ENCODE measurements at places on chromosomes 4 and X.

DNA sequence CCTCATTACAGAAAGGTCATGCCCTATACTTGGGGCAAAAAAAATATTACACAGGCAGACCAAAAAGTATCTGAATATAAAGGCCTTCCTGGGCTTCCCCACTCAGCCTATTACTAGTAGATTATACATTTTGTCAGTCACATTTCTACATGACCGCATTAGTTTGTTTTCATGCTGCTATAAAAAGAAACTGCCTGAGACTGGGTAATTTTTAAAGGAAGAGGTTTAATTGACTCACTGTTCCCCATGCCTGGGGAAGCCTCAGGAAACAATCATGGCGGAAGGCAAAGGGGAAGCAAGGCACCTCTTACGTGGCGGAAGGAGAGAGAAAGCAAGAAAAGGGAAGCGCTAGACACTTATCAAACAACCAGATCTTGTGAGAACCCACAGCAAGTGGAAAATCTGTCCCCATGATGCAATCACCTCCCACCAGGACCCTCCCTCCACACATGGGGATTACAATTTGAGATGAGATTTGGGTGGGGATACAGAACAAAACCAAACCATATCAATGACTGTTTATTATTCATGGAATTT lies 1312.0 kb downstream of the PCDH7 start:
- DNase-seq: no peak

GRCh38 chrX:129737916-129738315 lies 863 bp upstream of the XPNPEP2 start:
- no peak for DNase-seq

DNA sequence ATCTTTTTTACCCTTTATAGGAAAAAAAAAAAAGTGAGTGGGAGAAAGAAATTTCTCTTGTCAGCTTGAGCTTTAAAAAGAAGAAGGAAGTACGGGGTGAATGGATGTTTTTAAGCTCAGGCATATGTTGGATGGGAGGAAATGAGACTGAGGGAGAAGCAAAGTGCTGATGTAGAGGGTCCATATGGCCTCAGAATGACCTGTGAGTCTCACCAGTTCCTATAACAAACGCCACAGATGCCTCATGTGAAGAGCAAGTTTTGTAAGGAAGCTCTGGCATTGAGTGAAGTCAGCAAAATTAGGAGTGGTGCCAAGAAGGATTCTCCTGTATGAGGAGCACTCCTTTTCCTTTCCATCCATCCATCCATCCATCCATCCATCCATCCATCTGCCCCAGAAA lies 214.6 kb downstream of the PTTG2 start:
- peak; percentile 70 for DNase-seq

DNA sequence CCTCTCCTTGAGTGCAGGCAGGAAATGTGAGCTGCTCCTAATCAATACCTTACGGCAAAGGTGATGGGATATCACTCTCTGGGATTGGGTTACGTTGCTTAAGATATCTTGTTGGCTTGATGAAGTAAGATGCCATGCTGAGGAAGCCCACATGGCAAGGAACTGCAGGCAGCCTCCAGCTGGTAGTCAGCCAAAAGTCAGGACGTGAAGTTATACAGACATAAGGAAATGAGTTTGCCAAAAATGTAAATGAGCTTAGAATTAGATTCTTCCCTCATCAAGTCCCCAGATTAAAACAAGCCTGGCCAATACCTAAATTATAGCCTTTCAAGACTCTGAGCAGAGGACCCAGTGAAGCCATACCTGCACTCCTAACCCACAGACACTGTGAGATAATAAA lies 155.0 kb downstream of the QDPR start:
- DNase-seq: no peak

GRCh38 chrX:136752796-136753195 lies 27.9 kb downstream of the ARHGEF6 start:
- no peak for DNase-seq

DNA sequence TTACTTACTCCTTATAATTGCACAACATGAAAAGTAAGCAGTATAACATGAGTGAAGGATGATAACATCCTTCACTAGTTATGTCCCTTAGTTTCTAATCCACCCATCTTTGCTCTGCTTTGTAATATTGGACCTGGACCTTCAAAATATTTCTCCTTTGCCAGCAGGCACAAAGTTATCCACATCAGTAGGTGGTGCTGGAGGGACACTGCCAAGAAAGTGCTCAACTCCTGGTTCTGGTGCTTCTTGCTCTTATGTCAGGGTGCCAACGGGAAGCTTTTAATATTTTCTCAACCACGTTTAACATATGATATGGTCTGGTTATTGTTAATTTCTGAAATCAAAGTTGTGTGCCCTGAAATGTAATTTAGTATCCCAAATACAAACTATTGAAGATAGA lies 49.1 kb downstream of the TMEM165 start:
- no peak for DNase-seq

- DNase-seq: no peak
These were observed 64.2 kb downstream of the SPINK2 start for GRCh38 chr4:56757261-56757746.

GRCh38 chr4:56052966-56053365 lies 104.2 kb downstream of the CEP135 start:
- DNase-seq: no peak

DNA sequence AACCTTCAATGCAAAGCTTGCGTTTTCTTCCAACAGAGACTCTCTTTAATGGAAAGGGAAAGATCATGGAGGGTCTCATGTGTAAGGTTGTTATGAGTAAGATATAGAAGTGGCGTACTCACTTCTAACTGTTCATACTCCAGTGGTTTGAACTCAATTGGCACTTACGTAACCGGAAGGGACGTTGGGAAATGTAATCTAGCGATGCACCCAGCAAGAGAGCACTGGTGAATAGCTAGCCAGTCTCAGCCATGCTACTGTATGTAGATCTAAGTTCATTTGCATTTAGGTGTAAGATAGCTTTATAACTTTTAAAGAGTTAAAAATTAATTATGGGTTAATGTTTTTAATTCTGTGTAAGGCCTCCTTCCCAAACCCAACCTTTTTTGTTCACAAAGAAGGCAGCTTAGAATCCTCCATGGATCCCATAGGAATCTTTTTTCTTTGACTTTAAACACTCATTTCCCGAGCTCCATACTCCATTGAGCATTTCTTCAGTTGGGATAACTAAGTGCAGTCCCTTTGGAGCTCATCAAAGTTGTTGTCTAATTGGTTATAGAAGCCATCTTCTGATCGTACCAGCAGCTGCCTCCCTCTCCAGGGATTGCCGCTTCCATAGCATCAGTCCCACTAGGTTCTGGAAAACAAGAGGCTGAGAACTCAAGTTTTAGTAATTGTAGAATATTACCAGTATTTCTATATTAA lies 191.1 kb downstream of the RAPGEF2 start:
- DNase-seq: no peak

DNA sequence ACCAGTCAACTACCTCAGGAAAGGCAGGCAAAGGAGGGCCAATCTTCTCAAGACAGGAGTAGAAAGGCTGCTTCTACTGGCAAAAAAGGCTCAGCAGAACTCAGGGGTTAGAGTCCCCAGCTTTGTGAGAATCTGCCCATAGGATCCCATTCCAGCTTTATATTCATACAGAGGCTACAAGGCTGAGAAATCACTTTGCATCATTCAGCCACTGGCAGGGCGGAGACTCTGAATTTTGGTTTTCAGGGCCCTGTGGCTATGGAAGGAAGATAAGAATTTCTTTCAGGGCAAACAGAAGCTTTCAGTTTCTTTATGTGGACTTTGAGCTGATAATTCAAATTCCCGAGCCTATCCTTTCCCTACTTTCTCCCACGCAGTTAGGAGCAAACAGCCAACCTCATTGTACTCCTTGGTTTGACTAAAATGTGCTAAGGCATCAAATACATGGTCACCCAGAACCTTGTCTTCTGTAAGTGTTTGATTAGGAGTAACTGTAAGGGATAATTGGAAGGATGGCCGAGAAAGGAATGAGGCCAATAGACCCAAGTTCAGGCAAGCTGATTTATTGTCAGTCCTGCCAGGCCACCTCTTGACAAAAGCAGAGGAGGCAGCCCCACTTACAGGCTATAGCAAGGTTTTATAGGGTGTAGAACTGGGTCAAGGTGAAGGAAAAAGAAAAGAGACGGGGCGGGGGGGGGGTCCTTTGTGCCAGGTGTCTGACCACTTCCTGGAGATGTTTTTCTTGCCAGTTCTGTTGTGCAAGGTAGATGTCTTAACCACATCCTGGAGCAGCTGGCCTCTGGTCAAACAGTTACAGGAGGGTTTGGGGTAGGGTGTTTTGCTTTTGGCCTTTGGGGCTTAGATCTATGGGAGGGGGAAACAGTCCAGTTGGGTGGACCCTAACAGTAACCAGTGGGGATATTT lies 165.3 kb upstream of the PPP1R2C start:
- DNase-seq: no peak
